Activated CD8-positive, alpha-beta T cell treated with anti-CD3 and anti-CD28 coated beads for 36 hours (primary cell): ENCODE measurements at places on chromosomes 4 and X.

GRCh38 chr4:18075823-18076433 lies 54.4 kb upstream of the LCORL start:
- peak; percentile 66 for DNase-seq

GRCh38 chrX:3576886-3577501 lies 136.5 kb downstream of the PRKX start:
- no peak for DNase-seq

DNA sequence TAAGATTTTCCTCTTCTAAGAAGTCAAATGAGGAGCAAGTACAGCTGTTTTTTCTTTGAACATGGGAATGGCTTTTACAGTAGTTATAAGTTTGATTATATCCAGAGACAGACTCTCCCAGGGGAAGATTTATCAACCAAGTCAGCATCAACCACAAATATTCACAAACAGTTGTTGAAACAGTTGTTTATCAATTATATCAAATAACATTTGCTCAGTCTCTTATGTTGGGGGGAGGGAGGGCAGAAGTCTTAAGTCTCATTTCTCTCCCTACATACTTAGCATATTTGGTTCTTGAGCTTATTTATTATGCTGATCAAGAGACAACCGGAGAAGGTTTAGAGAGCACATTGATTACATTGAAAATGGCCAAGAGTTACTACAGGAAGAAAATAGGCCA lies 110.1 kb downstream of the FBXO8 start:
- DNase-seq: no peak

DNA sequence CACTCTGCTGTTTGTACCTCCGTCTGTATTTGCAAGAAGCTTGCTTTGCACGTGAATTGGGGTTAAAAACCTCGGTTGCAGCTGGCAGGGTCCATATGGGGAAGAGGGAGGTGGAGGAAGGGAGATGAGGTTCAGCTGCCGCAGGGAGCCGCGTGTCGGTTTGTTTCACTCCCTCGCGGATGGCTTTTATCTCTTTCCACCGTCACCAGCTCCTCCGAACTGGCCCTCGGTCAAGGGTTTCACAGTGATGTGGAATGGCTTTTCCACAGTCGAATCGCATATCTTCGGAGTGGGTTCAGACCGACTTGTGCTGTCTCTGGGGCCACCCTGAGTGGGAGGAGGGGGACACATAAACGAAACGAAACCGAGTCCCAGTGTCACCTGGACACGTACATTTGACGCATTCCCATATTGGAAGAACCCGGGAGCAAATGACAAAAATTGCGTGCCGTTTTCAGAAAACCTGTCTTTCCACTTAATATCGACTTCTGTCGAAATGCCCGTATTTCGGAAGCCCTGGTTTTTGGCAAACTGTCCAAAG lies 929 bp downstream of the ZBTB33 start:
- DNase-seq: peak; percentile 31

GRCh38 chr4:182770996-182771514 lies 146.1 kb downstream of the DCTD start:
- DNase-seq: no peak

DNA sequence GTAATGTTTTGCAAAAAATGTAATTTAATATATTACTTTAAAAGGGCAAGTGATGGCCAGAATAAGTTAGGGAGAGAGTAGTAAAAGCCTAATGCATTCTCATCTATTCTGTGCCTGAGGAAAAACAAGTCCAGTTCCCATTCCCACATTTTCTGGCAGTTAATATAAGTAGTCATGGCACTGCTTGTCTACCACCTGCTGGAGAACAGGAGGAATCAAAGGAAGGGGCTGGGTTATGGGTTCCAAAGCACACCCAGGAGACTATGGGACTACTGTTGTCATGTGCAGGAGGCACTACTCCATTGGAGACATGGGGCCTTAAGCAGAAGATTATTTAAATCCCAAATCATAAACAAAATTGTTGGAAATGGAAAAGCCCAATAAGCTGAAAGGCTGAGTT lies 2618.6 kb downstream of the ARAP2 start:
- DNase-seq: no peak

GRCh38 chr4:26866781-26867180 lies 6.1 kb downstream of the STIM2 start:
- DNase-seq: no peak

DNA sequence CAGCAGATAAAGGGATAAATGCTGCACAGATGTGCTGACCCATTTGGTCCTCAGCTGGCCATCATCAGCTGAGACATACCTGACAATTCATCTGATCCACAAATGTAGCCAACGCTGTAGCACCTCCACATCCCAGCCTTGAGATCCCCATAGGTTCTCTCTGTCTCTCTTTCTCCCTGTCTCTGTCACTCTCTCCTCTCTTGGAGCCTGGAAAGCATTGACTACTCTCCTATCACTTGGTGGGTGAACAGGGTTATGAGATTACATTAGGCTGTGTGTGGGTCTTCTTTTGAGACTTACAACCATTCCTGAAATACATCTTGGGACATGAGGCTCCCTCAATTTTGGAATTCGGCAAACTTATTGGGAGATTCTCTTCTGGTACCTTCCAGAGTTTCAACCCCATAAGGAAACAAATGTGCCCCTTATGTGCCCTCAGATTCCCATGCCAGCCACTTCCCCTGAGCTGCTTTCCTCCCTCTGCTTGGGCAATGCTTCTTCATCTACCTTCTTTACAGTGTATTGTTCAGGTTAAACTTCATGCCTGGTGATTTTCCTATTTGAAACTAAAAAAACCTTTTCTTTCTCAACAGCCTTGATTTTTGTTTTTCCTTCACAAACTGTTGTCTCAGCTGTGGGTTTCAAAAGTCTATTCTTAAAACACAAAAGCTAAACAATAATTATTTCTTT lies 29.1 kb upstream of the FGF2 start:
- no peak for DNase-seq

DNA sequence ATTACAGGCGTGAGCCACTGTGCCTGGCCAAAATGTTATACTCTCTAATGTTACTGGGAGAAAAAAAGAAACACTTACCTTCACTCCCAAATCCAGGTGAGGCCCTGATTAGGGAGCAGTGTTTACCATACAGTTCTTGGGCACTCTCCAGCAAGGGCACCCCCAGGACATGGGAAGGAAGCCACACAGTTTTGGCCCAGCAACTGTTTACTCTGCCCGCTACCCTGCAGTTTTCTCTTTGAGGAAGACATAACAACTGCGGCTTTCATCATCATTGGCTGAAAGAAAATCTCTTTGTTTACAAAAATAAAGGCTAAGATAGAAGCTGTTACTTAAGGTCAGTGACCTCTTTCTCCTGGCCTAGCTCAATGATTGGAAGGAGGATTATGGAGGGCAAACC lies 145.5 kb upstream of the DUSP21 start:
- no peak for DNase-seq

DNA sequence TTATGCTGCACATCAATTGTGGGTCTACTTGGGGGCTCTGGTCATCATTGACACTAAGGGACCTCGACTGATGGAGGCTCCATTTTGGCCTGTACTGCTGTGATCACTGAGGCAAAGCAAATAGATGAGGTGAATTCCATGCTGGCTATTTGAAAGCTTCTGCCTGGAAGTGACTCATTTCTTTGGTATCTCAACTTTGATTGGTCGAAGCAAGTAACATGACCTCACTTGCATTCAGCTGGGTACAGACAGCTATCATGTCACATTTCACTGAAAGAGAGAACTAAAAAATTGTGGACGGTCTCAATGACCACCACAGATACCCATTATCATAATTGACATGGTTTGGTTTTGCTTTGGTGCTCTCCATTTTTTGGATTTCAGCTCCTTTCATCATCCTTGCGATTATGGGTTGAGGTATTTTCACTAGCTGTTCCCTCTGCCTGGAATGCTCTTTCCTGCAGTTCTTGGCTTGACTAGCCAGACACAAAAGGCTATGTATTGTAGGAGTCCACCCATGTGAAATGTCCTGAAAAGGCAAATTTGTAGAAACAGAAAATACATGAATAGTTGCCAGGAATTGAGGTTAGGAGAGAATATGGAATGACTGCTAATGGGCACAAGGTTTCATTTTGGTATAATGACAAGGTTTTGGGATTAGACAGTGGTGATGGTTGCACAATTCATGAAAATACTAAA lies 369.2 kb upstream of the LCORL start:
- no peak for DNase-seq

GRCh38 chrX:114049063-114049462 lies 534.8 kb upstream of the HTR2C start:
- DNase-seq: no peak

GRCh38 chrX:10062980-10063379 lies 93.8 kb upstream of the CLCN4 start:
- no peak for DNase-seq

DNA sequence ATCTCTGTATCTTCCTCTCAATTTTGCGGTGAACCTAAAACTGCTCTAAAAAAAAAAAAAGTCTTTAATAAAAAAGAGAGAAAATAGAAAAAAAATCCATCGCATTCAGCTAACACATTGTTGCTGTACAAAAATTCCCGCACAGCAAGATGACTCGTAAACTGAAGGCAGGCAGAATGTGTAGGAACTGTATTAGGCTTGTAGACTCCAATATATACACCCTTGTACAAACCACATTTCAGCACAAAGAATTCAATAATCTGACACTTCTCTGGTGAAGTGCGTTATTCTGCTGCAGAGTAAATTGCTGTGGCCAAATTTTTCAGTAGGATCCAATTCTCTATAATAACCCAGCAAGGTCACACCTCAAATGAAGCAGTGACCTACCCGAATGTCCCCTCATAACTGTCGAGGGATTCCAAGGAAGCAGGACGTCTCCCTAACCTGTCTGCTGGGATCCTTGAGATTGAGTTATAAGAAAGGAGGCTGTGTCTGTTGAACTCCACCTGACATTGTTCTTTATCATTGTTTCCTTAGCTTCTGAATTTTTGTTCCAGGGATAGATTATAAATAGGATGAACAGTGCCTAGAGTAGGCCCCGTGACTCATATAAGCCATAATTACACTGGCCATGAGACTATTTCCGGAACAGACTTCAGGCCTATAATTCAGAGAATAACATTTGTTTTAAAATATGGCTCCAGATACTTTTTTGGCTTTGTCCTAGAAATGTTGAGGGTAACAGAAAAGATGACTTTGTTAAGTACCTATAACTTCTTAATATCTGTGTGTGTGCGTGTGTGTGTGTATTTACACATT lies 348.3 kb downstream of the PCDH7 start:
- DNase-seq: no peak

DNA sequence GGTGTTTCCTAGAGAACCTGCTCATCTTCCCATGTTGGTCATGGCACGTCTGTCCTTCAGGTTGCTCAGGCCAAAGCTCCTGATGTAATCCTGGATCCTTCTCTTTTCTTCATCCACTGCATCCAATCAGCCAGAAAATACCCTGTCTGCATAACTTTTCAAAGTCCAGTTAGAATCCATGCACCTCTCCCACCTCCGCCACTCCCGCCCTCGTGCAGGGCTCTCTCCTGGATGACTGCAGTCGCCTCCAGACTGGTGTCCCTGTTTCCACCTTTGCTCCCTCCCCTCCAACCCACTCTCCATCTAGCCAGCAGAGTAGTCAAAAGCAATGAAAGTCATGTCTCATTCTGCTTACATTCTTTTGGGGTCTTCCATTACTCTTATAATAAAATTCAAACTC lies 16.0 kb downstream of the CNGA2 start:
- no peak for DNase-seq

DNA sequence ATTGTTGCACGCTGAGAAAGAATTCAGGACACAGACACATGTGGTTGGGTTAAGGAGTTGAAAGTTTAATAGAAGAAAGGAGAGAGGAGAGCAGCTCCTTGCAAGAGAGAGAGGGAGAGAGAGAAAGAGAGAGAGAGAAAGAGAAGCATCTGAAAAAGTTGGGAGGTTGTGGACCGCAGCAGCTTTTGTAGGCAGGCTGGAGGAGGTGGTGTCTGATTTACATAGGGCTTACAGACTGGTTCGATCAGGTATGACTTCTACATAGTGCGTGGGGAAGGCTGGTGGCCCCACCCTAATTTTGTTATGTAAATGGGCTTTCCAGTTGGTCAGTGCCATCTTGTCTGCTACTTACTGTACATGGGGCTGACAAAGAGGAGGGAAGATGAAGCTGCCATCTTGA lies 27.5 kb upstream of the GYG2 start:
- no peak for DNase-seq

DNA sequence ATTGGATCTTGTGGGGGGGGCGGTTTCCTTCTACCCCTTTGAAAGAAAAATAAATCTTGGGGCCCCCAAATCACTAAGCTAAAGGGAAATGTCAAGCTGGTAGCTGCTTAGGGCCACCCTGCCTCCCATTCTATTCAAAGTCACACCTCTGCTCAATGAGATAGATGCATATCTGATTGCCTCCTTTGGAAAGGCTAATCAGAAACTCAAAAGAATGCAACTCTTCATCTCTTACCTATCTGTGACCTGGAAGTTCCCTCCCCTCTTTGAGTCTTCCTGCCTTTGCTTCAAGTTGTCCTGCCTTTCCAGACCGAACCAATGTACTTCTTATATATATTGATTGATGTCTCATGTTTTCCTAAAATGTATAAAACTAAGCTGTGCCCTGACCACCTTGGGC lies 7.0 kb downstream of the C4orf51 start:
- no peak for DNase-seq

DNA sequence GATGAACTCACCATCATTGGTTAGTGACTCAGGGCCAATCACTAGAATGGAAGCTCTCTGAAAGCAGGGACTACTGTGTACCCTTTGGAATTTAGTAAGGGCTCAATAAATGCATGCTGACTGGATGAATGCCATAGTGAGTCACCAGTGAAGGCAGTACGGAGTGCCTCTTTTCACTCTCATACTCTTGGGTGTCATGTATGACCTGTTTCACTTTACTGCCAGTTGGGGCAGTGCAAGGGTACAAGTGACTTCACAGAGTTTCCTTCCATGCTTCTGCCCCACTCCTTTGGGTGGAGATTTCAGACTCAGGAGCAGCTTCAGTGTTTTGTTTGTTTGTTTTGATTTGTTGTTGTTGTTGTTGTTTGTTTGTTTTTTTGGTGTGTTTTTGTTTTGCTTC lies 57.7 kb downstream of the SOX3 start:
- no peak for DNase-seq

DNA sequence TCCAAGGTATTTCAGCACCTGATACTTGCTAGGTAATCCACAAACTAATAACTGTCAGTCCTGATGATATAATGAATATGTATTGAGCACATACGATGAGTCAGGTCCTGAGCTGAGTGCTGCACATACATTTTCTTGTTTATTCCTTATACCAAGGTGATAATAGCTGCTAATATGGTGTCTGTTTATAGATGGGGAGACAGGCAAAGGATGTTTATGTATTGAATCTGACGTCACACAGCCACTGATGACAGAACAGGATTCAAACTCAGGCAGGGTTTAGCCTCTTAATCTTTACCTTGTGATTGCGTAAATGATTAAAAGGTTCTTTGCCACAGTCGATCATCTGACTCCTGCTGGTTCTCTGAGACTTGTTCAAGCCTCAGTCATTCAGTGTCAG lies 609.9 kb upstream of the CPEB2 start:
- no peak for DNase-seq

GRCh38 chr4:146634825-146635224 lies 3.9 kb upstream of the POU4F2 start:
- no peak for DNase-seq

GRCh38 chrX:85590638-85591037 lies 211.2 kb upstream of the POF1B start:
- no peak for DNase-seq
